ENCODE measurements at places on chromosomes 2 and 18.

DNA sequence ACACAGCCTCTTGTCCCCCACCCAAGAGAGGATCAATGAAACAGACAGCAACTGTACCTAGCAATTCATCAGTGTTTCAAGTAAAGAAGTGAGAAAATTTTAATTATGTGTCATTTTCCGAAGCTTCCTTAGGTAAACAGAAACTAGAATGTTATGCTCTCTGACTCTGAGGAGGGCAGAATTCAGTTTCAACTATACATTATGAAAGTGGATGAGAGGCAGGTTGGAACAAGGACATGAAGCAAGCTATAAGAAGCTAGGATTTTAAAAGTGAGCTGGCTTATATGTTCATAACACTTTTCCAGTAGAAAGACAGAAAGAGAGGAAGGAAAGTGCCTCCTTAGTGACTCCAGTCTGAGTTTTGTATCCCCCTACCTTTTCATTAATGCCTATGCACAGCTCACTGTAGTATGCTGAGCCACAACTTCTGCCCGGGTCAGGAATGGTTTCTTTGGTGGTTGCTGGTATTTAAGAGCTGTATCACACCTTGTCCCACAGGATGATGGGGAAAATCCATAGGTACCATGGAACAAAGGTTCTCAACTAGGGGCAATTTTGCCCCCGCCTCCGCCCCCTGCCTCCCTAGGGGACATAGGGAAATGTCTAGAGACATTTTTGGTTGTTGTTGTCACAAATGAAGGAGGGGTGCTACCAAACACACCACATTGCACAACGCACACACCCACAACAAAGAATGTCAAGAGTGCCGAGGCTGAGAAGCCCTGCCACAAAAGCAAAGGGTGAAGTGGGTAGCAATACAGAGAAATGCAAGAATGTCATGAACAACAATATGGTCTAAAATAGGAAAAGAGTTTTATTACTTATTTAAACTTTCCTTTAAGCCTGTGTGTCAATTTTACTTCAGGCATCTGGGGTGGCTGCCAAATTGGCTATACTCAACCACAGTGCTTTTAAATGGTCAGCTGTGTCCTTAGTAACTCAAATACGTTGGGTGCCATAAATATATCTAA lies 161.0 kb upstream of the ZFP36L2 start:
- no peak for DNase-seq

GRCh38 chr2:62724886-62725711 lies 19.6 kb downstream of the EHBP1 start:
- DNase-seq: peak; percentile 40

GRCh38 chr18:12540751-12541150 lies 117.2 kb downstream of the SPIRE1 start:
- no peak for DNase-seq

DNA sequence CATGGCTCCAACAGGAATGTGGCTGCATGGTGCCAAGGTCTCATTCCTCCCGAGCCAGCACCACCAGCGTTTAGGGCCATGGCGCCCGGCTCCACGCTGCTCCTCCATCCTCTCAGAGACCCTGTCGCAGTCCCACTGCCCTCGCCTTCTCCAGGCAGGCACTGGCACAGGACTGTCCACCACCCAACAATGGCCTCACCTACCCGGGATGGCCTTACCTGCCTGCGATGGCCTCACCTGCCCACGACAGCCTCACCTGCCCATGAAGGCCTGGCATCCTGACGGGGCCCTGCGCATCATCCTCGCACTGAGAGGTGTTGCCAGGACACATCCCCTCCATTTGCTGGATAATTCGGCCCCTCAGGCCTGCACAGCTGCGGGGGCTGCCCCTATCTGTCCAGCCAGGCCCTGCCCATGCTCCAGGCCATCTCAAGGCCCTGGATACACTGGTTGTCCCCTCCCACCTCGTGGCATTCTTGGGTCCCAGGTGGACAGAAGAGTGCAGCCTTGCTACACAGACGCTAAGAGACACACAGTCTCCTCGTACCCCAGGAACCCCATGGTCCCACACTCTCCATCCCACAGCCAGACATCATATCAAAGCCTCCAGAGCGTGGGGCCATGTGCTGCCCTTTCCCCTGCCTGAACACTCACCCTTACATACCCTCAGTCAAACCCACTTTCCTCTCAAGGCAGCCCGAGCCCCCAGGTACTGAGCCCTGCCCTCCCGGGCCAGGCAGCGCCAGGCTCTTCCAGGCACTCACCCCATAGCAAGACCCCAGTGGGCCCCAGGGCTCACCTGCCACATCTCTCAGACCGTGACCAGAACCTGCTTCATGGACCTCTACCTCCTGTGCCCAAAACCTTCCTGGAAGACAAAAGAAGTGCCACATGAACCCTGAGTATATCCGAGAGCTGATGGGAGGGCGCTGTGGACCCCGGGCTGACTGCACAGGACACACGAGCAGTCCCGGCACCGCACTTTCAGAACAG lies 268.6 kb downstream of the EIPR1 start:
- DNase-seq: no peak
